HFFc6 (cell line): ENCODE measurements at places on chromosomes 11 and 22. TPM values are rescaled to one million over a fixed set of nuclear protein-coding genes. Genes with fewer than 3 reads are reported as not detected.

TRIM66 gene
- 4.3 to 5.8 TPM (median 5.1 TPM) in 3 replicates for total RNA-seq

YPEL1 gene
- total RNA-seq = 0.20 TPM in 1 of 2 replicates, not detected in the other

ABTB2 gene
- 2.5 and 4.0 TPM in 2 replicates for total RNA-seq

RBMXL2 gene
- not detected in 2 replicates for total RNA-seq

MMP12 gene
- 0.20 to 0.97 TPM (median 0.75 TPM) in 3 replicates for total RNA-seq

DDI1 gene
- not detected in 3 replicates for total RNA-seq

UNC93B1 gene
- total RNA-seq = 19.0 to 21.0 TPM (median 19.2 TPM) in 3 replicates

CCDC89 gene
- 1.7 to 3.7 TPM (median 2.2 TPM) in 3 replicates for total RNA-seq

KRTAP5-10 gene
- total RNA-seq = not detected in 3 replicates

OR6M1 gene
- not detected in 2 replicates for total RNA-seq

OR51B4 gene
- total RNA-seq = not detected in 3 replicates

PANX2 gene
- total RNA-seq = 1.2 to 2.0 TPM (median 1.4 TPM) in 3 replicates

DNA sequence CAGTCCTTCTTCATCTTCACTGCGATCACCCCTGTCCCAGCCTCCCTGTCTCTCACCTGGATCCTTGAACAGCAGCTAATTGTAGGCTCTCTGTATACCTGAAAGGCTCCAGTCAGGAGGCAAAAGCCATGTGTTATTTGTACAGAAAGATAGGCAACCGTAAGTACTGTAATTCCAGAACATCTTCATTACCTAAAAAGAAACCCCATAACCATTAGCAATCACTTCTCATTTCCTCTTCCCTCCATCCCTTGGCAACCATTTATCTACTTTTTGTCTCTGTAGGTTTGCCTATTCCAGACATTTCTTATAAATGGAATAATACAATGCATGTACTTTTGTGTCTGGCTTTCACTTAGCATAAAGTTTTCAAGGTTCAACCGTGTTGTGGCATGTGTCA is 17.8 kb downstream of the NAGA start:
- DNase-seq = no peak

DNA sequence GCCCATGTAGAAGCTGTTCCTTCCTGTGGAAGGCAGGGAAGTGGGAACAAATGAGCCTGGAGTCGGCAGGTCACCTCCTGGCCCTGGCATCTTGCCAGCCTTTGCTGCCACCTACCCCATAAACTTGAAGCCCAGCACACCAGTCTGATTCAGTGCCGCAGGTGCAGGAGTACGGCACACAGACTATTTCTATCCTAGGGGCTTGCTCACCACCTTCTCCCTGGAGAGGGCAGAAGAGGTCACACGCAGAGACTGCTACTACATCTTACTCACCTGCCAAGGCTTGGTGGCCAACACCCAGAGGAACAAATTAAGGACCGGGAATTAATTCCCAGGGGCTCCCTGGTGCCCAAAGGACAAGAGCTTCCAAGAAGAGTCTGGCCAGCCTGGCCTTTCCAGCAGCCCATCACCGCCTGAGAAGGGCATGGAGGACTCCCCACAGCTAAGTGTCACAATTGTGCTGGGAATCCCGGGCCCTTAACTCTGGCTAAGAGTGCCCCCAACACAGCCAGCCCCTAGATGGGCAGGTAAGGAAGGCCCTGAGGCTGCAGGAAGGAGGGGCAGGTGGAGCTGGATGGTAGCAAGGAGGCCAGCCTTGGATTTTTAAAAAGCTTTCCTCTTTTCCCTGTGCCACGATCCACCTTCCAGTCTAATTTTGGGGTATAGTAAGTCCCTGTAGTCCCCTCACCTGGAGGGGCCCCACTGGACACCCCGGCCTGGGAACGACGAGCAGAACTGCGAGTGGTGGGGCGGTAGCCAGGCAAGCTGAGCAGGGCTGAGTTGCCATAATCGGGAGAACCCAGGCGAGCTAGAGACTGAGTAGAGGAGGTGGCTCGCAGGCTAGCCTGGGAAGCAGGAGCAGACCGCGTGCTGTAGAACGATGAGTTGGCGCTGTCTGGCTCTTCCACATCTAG is 6.9 kb downstream of the IL18BP start:
- no peak for DNase-seq

- DNase-seq = peak; percentile 2
These were observed 415.1 kb downstream of the SOX6 start for GRCh38 chr11:15941206-15941770.

DNA sequence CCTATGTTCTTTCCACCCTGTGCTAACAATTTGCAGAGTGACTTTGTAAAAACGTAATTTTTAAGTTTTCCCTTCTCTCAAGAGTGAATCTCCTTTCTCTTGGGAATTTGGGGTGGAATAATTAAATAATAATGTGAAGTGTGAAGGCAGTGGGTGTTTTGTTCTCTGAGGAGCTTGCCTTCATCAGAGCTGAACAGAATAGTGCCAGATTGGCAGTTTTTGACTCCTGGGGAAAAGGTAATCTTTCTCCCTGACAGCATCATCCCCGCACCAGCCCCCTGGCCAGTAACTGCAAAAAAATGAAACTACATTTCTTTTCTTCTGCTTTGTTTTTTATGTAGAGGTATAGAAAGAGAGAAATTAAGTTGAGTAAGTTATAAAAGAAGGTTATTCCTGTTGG is 59.9 kb downstream of the MUC15 start:
- DNase-seq = no peak

DNA sequence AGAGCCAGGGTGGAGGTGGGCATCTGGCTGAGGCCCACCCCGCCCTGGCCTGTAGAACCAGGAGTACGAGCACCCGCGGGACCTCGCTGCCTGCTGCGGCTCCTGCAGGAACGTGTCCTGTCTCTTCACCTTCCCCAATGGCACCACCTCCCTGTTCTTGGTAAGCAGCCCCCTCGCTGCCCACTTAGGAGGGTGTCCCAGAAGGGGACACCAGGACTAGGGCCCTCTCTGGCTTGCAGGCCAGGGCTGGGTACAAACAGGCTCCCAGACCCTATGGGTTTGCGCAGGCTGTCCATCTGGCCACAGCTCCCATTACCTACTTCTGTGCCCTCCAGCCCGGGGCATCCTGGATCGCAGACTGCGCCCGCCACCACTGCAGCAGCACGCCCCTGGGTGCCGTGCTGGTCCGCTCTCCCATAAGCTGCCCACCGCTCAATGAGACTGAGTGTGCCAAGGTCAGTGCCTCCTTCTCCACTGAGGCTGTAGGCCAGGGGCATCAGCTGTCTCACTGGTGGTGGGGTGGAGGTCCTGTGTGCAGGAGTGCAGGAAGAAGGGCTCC is 77.5 kb upstream of the MYOD1 start:
- DNase-seq = no peak

DNA sequence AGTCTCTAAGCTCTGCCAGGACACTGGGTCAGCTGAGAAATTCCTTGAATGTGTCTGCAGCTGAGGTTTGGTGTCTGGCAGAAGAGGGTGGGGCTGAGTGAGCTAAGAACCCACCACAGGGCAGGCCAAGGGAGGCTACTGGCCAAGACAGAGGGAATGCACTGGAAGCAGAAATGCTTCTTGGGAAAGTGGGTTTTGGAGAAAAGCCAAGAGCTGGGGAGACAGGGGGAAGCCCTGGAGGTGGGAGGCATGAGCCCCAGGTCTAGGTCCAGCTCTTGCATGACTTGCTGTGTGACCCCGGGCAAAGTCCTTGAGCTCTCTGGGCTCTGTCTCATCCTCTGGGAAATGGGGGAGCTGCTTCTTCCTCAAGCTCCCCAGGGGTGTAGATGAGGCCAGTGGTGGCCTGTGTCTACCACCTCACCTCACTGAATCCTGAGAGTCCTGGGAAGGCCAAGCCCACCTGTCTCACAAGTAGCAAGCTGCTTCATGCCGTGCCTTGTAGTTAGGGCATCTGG is 2.3 kb downstream of the MMP11 start:
- peak; percentile 29 for DNase-seq

DNA sequence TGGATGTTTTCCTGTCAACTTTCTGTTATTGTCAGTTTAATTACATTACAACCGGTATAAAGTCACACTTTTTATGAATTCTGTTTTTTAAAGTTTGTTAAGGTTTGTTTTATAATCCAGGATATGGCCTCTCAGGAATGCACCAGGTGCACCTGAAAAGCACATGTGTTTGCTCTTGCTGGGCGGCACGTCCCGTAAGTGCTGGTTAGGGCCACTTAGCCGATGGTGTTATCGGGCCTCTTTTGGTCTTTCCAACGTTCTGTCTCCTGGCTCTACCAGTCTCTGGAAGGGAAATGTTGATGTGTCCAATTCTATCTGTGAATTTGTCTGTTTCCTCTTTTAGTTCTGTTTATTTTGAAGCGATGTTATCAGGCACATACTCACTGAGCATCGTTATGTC is 695.7 kb downstream of the BRD1 start:
- no peak for DNase-seq

DNA sequence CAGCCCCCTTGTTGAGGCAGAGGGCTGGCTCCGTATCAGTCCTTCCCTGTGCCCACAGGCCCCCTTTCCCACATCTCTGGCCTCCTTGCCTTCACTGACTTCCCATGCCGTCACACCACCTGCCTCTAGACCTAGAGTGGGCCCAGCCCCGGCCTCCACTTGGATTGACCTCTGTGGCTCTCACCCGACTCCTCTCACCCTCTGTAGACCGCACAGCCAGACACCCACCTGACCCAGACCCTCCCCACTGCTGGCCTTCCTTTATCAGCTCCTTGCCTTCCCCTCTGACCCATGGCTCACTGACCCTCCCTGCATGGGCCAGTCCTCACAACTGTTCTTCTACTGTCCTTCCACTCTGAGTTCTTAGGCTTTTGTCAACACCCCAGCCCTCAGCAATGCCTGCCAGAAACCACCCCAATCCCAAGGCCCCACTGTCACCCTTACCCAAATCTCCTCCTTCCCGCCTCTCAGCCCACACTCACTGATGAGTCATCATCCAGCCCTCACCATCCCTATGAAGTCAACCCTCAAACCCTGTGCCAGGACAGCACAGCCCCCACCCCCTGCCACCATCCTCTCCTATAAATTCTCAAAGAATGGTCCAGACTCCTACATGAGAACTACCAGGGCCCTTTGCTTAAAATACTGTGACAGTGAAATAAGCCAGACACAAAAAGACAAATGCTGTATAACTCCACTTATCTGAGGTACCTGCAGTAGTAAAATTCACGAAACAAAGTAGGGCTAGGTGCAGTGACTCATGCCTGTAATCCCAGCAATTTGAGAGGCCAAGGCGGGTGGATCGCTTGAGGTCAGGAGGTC is 53.4 kb downstream of the SCGB1A1 start:
- peak; percentile 26 for DNase-seq

GRCh38 chr11:45321031-45321595 is 35.0 kb upstream of the SYT13 start:
- no peak for DNase-seq

DNA sequence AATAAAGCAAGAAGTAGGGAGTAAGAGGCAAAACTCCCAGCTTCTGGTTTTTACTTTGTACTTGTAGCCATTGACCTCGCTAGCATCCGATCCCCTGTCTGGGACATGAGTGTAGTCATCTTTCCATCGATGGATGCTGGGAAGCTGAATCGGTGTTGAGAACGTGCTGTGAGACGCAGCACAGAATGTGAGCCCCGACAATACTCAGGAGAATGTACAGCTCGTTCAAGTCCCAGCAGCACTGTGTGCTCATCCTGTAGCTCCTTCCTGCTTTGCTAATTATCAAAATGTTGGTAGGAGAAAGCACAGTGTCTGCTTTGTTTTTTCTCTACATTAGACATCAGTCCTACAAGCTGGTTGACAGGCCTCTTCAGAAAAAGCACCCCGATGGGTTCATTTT is 56.6 kb downstream of the JAM3 start:
- no peak for DNase-seq

- no peak for DNase-seq
These were observed 116.3 kb downstream of the TIMP3 start for GRCh38 chr22:32917577-32918354.

- no peak for DNase-seq
These were observed 4.9 kb upstream of the OR52W1 start for GRCh38 chr11:6194065-6194581.

GRCh38 chr11:111446404-111447111 is 65.6 kb downstream of the BTG4 start:
- DNase-seq = peak; percentile 92

- DNase-seq = no peak
These were observed 513.0 kb downstream of the SOX6 start for GRCh38 chr11:15843309-15843872.

GRCh38 chr11:674406-674805 is 20.6 kb downstream of the DEAF1 start:
- no peak for DNase-seq

DNA sequence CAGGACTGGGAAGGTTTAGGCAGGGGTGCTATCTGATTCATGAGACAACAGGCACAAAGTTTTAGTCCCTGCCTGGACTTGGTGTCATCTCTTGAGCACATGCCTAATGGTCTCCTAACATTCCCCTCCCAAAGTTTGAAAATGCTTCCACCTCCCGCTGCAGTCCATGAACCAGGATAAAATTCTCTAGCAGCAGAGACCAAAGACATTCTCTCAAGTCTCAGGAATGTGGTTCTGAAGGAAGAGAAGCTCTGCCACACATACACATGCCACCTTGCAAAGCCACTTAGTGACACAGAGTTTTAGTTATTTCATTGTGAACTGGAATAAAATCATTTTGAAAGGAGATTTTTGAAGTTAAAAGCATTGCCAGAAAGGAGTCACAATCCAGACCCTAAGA is 15.5 kb downstream of the OR51B6 start:
- peak; percentile 37 for DNase-seq
